Fibroblast of skin of scalp (primary cell): ENCODE measurements at places on chromosomes 6 and 20.

GRCh38 chr6:169867751-169868191, 116.3 kb downstream of the ERMARD start:
- no peak for DNase-seq

- DNase-seq: no peak
Observed at GRCh38 chr6:99185525-99185924, 163.9 kb downstream of the FAXC start.

GRCh38 chr20:40251284-40251932, 437.6 kb downstream of the MAFB start:
- DNase-seq: peak; percentile 40

GRCh38 chr6:140541288-140541687, 1166.8 kb upstream of the CITED2 start:
- peak; percentile 76 for DNase-seq

DNA sequence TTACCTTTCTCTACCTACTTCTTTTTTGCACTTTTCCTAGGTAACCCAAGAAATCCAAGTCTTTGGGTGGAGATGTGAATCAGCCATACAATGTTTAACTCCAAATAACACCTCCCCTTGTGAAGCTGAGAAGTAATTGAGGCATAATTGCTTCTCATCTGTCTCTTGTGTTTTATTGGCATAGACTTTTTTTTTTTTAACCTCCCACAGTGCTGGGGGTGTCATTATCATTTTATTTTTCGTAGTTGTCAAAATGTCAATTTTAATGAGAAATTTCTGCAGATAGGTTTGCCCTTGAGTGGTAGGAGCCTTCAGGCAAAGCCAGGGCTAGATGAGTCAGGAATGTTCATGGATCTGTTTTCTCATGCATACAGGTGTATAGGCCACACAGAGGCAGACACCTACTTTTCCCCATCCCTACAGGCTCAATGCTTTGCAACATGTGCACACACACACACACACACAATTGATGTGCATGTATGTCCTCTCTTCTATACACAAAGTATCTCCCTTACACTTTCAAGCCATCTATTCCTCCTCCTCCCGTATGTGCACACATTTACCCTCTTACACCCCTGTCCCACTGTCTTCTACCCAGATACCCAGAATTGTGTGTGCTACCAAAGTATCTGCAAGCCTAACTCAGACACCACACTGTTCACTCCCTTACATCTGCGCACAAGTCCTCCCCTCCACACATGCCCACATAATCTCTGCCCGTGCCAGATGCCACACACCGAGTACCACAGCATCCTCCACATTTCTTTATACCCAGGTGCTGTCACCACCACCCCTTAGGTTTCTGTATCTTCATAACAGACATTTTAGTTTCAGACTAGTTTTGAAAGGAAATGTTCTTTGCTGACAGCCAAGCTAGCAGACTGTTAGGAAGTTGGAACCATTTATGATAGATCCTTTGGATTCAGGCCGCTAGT, 22.0 kb downstream of the RALY start:
- DNase-seq: no peak

GRCh38 chr6:111107589-111107988, 20.3 kb downstream of the SLC16A10 start:
- DNase-seq: no peak

- DNase-seq: peak; percentile 36
Observed at GRCh38 chr6:1667012-1667804, 57.5 kb downstream of the FOXC1 start.

GRCh38 chr20:53598140-53599043, 4.8 kb upstream of the ZNF217 start:
- DNase-seq: no peak

- no peak for DNase-seq
Observed at GRCh38 chr6:143732536-143732935, 54.8 kb downstream of the PHACTR2 start.

DNA sequence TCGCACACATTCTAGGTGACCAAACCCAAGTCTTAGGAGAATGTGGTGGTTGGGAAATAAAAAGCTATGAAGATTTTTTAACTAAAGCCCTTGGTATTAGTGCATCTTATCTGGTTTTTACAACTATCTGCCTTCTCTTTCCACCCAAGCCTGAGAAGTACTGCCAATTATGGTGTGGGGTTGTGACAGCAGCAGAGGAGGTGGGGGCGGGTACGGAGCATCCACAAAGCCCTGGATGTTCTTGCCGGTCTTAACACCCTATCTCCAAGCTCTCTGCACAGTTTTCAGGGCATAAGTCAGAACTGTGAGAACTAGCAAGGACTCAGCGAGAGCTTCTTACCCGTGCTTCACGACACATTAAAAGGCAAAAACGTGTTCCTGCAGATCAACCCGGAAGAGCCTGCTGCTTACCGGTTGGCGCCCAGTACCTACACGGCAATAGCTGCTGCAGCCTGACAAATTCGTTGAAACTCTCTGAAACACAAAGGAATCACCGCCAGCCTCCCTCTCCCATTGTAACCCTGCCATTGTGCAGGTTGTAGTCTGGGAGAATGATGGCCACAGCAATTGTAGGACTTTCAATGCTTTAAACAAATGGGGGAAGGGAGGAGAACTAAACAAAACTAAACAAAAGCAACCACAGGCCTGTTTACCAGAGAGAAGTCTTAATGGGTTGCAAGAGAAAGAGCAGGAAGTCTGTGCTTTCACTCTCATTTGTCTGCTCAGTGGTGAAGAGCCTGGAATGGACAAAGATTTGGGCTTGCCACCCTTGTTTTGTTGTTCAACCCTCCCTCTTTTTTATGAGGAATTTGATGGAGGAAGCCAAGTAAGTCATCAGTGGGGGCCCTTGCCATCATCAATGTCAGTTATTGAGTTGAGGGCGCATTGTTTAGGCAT, 461.0 kb upstream of the JARID2 start:
- DNase-seq: no peak

DNA sequence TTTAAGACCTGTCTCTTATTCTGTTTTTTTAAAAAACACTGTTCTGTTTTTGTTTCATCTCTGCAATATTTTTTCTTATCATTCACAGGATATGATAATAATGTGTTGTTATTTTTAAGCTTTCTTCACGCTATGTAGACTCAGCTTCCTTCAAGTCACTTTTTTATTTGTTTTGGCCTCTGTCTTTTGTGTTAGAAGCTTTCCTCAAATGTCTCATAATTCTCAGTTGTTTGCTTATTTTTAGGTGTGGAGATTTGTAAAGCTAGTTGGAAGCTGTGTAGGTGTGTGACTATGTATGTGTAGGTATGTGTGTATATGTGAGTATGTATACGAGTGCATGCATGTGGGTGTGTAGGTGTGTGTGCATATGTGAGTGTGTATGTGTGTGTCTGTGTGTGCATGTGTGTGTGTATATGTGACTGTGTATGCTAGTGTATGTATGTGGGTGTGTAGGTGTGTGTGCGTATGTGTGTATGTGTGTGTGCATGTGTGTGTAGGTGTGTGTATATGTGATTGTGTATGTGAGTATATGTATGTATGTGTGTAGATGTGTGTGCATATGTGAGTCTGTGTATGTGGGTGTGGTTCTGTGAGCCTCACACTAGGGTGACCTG, 16.3 kb upstream of the VEGFA start:
- no peak for DNase-seq

DNA sequence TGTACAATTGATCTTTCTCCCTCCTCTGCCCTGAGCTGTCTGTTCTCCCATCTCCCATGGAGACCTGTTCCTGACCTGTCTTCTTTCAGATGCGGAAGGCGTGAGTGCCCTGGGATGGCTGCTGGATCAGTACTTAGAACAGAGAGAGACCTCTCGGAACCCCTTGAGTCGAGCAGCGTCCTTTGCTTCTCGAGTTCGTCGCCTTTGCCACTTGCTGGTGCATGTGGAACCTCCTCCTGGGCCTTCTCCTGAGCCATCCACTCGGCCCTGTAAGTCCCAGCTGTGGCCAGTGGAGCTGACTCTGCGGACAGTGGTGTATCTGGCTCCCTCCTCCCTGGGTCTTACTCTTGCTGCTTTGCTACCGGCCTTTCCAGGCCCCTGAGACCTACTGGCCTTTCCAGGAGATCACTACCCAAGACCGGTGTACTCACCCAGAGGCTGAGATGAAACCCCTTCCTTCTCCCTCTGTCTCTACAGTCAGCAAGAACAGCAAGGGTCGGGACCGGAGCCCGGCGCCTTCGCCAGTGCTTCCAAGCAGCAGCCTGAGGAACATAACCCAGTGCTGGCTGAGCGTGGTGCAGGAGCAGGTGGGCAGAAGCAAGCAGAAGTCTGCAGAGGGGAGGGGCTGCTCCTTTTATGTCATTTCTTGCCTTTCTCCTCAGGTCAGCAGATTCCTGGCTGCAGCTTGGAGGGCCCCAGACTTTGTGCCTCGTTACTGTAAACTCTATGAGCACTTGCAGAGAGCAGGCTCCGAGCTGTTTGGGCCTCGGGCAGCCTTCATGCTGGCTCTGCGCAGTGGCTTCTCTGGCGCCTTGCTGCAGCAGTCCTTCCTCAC, 22.5 kb downstream of the CUL9 start:
- no peak for DNase-seq

DNA sequence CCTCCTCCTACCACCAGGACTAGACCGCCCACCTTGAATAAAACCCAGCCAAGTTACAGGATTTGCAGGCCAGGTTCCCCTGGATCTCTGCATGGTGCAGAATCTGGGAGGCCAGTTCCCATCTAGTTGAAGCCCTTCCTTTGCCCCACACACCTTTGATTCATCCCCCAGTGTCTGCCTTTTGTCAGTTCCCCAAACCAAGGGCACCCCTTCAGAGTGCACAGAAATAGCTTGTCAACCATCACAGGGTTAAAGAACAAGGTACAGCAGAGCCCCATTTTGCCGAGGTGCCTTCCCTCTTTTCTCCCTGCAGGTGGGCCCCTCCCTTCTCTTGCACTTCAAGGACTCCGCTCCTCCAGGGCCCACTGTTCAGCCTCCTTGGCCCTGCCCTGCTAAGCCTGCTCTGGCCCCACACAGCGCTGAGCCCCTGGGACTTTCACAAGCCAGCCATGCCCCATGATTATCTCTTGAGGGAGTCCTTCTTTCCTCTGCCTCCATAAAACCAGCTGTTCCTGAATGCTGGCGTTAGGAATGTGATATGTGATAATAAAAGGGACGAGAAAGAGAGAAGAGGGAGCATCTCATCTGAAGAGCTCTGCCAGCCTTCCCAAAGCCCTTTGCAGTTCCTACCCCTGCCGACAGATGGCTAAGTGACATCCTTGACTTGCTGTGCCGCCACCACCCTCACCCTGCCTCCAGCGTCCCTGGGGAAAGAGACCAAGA, 280.3 kb downstream of the CDC5L start:
- peak; percentile 56 for DNase-seq

- no peak for DNase-seq
Observed at GRCh38 chr6:132264021-132264500, 137.2 kb downstream of the MOXD1 start.

DNA sequence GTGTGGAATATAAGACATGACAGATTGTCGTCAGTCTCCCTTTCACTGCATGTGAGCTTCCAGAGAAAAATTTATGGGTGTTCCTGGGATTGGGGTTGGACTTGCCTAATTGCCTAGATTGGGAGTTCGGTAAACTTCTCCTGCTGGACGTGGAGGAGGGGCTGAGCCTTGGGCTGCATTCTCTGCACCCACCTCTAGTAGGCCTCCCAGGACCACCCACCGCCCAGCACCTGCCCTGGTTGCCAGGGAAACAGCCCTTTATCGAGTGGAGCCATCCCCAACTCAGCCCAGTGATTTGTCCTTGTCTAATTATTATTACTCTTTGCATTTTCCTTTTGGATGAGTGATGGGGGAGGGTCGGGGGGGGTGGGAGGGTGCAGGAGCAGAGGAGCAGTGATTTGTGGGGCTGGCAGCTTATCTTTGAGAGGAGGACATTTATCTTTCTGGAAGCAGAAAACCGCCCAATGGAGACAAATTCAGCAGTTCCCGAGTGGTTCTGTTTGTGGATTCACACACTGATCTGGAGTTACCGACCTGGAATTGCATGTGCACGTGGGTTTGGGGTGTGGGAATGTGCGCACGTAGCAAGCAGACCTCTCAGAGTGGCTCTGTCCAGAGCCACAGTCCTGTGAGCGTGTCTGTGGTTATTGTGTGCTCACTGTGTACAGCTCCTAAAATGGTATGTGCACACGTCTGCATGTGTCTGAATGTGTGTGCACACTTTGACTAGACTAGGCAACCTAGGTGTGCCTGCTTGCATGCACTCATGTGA, 104.5 kb downstream of the DHX35 start:
- no peak for DNase-seq

GRCh38 chr20:11849270-11849915, 68.3 kb upstream of the BTBD3 start:
- peak; percentile 21 for DNase-seq

- peak; percentile 48 for DNase-seq
Observed at GRCh38 chr20:58389324-58389967, 417 bp downstream of the VAPB start.

DNA sequence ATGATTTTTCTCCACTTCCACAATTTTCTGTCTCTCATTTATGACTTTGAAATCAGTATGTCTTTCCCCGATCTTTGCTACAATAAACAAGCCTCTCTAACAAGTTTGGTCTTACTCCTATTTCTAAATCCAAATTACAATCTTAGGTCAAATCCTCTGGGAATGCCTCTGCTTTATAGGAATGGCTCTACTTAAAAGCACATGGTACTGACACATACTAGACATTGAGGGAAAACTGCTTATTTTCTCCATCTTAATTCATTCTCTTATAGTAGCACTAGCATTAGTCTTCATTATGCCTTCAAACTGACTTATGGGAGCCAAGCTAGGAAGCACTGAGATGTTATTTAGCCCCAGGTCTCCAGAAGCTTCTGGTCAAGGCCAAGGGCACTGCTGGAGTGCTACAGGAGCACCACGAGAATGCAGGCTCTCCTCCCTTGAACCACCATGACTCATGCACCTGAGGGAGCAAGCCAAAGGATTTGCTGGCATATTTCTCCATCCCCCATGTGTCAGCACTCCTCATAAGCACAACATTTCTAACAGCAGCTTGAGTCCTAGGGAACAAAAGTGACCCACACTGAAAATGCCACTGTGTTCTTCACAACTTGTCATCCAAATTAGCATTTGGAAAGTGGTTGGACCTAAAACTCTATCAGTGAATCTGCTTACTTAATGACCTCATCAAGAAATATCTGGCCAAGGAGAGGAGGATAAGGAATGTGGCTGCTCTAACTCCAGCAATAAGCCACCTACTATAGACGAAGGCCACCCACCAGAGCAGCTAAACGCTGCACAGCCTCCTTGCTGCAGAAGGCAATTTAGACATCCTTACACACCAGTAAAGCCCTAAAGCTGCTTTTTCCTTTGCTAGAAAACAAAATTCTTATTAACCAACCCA, 156.8 kb upstream of the KCNQ5 start:
- peak; percentile 54 for DNase-seq

DNA sequence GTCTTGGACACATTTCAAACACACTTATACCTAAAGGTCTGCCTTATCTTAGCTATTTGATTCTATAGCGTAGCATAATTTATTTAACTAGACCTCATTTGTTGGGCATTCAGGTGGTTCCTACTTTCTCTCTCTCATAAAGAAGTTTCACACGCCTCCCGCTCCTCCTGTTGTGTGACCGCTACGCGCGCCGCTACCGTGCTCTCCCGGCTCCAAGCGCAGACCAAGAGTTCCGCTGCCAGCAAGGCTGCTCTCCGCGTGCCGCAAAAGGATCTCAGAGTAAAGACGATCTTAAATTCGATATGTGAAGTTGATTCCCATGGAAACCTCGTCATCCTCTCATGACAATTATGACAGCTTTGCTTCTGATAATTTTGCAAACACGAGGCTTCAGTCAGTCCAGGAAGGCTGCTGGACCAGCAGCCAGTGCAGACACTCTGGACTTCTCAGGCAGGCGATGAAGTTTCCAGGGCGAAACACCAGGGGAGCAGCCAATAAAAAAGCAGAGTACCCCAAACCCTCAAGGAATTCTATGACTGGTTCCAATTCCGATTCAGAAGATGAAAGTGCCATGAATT, 20.4 kb downstream of the PRSS16 start:
- no peak for DNase-seq

GRCh38 chr20:15814360-15814759, 758.9 kb downstream of the KIF16B start:
- no peak for DNase-seq
